Upper lobe of left lung (tissue), 6 donors: ENCODE measurements at places on chromosomes 13 and 19. TPM values are rescaled to one million over a fixed set of nuclear protein-coding genes. Genes with fewer than 3 reads are reported as not detected.
A peak's percentile ranks its signal among the peaks of the same experiment; 100 is the strongest.

DNA sequence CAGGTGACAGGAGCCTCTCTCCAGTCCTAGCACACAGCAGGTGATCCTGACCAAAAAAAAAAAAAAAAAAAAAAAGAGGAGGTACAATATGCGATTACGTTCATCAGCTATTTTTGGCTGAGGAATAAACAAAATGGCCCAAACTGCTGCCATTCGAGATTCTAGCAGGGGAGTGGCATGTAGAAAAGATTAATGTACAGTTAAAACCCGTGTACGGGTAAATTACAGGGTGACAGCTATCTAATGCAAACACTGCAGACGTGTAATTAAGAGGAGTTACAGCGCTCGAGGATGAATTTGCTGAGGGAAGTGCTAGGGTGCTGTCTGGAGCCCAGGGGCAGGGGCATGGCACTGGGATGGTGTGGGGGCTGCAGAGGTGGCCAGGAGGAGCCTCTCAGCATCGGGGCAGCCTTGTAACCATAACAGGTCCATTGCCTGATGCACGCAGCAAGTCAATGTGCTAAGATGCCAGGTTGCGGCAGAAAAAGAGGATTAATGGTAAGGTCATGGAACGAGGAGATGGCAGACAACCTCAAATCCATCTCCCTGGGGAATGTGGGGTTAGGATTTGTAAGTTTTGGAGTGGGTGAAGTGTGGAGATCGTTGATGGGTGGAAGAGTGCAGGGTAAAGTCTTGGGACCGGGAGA, 17.4 kb downstream of the CHST8 start:
- no peak for DNase-seq
- H3K36me3 ChIP-seq: no peaks in the 10 kb centered on the region
- H3K27ac ChIP-seq: no peak overlapping the region
- no peak overlapping the region for H3K4me3 ChIP-seq
- H3K27me3 ChIP-seq: no peaks in the 10 kb centered on the region

- H3K27me3 ChIP-seq: no peaks in the 10 kb centered on the region
- no peak overlapping the region for H3K27ac ChIP-seq
- H3K4me3 ChIP-seq: no peak overlapping the region
- DNase-seq: peak; percentile 71
- H3K4me1 ChIP-seq: peaks cover 3% of the 10 kb centered on the region
These were observed 58.0 kb upstream of the F7 start for GRCh38 chr13:113047587-113047986.

Gene GNG8
- not detected for total RNA-seq

DNA sequence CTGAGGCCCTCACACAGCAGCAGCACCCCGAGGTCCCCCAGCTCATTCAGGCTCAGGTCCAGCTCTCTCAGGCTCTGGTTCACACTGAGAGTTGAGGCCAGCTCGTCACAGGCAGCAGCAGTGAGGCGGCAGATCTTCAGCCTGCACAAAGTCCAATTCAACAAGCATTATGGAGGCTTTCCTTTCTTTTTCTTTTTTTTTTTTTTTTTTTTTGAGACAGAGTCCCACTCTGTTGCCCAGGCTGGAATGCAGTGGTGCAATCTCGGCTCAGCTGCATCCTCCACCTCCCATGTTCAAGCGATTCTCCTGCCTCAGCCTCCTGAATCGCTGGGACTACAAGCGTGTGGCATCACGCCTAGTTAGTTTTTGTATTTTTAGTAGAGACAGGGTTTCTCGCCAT, 22.9 kb downstream of the NLRP12 start:
- no peak for DNase-seq
- no peak overlapping the region for H3K27ac ChIP-seq
- no peak overlapping the region for H3K4me3 ChIP-seq
- H3K27me3 ChIP-seq: no peaks in the 10 kb centered on the region

Gene VSIG10L
- total RNA-seq: 0.76 TPM

GRCh38 chr13:50171590-50172282, 156.5 kb downstream of the KCNRG start:
- H3K27me3 ChIP-seq: no peaks in the 10 kb centered on the region
- H3K4me1 ChIP-seq: no peaks in the 10 kb centered on the region
- no peaks in the 10 kb centered on the region for H3K36me3 ChIP-seq

DNA sequence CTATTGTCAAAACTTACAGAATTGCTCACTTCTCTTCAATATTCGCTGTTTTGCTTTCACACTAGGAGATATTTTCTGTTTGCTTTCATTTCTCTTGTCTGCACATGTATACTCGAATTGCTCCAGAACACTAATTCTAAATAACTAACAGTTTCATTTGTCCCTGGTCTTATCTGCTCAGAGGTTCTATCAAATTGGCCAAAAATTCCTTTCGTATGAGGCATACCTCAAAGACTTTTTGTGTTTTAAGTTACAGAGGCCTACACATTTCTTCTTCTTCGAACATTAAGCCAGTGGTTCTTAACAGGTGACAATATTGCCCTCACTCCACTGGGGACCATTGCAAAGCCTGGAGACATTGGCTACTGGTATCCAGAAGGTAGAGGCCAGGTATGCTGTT, 1314.6 kb downstream of the EFNB2 start:
- no peaks in the 10 kb centered on the region for H3K27me3 ChIP-seq
- no peak overlapping the region for H3K4me3 ChIP-seq
- no peaks in the 10 kb centered on the region for H3K36me3 ChIP-seq
- DNase-seq: no peak

Gene GIPR
- total RNA-seq: 2.9 TPM

DNA sequence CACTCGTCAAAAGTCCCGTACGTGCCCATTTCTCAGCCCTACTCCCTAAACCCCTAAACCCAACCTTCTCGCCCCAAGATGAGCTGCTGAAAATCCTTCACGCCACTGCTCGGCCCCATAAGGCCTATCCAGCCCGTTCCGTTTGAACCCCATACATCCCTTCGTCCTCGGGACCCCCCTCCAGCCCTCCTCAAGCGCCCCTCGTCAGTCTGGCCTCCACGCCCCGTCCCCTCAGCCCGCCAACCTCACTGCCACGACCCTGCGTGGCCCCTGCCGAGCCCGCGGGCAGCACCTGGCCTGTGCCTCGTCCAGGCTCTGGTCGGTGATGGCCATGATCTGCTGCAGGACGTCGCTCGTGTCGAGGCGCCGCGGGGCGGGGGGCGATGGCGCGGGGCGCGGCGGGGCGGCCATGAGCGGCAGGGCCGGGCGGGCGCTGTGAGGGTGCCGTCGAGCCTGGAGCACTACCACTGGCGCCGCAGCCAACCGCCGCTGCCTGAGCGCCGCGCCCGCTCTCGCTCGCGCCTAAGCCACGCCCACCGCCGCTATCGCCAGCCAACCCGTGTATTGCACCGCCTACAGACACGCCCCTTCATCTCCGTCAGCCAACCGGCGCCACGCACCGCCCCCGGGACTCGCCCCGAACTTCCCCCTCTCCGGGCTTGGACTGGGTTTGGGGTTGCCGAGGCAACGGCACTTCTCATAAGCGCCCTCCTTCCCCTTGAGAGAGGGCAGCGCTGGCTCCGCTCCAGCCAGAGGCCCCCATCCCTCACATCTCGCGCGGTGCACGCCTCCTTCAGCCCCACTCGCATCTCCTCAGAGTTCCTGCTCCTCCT, at the start of gene PBX4:
PBX4 (minus strand) TSS at position 469 of the 833 bp plus-strand sequence; CDS start at position 411, 58 bp downstream.
- peak; percentile 99 for DNase-seq
- H3K36me3 ChIP-seq: no peaks in the 10 kb centered on the region
- H3K4me3 ChIP-seq: peak within 1 kb of the TSS; percentile 54
- H3K27ac ChIP-seq: no peak within 1 kb of the TSS

DNA sequence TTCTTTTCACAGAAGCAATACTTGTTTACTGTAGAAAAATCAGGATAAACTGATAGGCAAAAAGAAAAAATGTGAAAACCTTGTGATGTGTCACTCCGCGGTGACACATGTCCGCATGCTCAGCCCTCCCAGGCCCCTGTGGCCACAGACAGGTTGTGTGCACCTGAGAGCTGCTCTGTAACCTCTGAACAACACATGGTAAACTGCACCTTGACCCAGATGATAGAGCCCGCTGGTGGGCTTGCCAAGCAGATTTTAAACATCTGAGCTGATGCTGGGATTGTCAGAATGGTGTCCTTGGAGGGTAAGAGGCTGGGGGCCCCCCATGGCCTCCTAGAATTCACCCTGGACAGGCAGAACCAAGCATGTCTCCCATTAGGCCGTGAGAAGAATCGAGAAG, 33.8 kb downstream of the DHRS12 start:
- H3K27me3 ChIP-seq: no peaks in the 10 kb centered on the region
- H3K36me3 ChIP-seq: peaks cover 3% of the 10 kb centered on the region
- no peak overlapping the region for H3K4me3 ChIP-seq
- no peak for DNase-seq

Gene KIR2DL3
- total RNA-seq: 0.69 TPM

DNA sequence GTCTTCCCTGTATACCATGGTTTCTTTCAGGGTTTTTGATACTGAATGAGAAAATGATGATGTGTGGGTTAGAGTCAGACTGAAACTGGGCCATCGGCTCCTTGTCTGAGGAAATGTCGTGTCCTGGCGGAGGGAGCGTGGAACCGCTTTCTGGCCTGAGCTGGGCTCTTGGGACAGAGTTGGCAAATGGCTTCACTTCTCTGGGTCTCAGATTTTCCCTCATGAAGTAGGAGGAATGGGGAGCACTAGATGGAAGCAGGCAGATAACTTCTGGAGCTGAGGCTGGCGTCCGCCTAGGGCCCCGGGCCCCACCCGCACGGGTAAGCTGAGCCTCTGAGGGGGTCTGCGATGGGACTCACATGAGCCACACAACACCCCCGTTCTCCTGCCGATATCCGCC, 133.3 kb upstream of the WASF3 start:
- peak; percentile 69 for DNase-seq
- no peaks in the 10 kb centered on the region for H3K4me1 ChIP-seq
- H3K27me3 ChIP-seq: no peaks in the 10 kb centered on the region
- H3K36me3 ChIP-seq: no peaks in the 10 kb centered on the region
- H3K4me3 ChIP-seq: no peak overlapping the region

DNA sequence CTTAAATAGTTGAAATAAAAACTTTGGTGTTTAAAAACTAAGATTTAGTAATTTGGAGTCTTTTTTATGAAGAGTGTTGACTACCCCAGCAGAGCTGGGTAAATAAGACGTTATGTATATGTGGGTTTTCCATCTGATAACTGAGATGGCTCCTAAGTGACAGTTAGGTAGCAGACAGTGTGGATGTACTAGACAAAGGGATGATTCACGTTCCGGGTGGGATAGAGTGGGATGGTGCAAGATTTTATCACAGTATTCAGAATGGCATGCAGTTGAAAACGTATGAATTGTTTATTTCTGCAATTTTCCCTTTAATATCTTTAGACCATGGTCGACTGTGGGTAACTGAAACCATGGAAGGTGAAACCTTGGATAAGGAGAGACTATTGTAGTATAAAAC, 50.4 kb downstream of the NAA16 start:
- no peak overlapping the region for H3K4me3 ChIP-seq
- H3K27ac ChIP-seq: no peak overlapping the region
- no peaks in the 10 kb centered on the region for H3K4me1 ChIP-seq
- H3K27me3 ChIP-seq: no peaks in the 10 kb centered on the region
- peaks cover 16% of the 10 kb centered on the region for H3K36me3 ChIP-seq

Gene RFC3
- 7.8 TPM for total RNA-seq

DNA sequence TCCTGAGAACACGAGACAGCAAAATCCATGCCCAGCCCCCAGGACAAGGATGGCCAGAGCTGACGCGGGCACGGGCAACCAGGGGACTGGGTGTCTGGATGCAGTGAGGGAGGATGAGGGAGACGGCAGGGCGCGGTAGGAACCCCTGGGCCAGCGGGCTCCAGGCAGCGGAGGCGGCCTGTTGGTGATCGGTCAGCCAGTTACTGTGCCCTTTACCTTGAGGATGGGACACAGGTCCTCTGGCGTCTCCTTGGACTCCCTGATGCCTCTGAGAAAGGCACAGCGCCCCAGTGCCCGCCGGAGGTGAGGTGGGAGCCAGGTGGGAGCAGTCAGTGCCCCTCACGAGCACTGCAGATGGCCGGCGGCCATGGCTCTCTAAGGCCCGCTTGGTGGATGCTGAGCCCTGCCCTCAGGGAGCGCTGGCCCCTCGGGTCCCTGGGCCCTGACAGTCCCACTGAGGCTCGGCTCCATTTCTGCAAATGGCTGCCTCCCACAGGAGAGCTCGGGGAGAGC, 31.2 kb downstream of the C13orf46 start:
- H3K27ac ChIP-seq: no peak overlapping the region
- H3K4me3 ChIP-seq: no peak overlapping the region
- no peaks in the 10 kb centered on the region for H3K27me3 ChIP-seq
- no peak for DNase-seq
- H3K36me3 ChIP-seq: no peaks in the 10 kb centered on the region
- no peaks in the 10 kb centered on the region for H3K4me1 ChIP-seq
